ENCODE measurements at places on chromosomes 2 and 18. TPM values are rescaled to one million over a fixed set of nuclear protein-coding genes. Genes with fewer than 3 reads are reported as not detected.

DNA sequence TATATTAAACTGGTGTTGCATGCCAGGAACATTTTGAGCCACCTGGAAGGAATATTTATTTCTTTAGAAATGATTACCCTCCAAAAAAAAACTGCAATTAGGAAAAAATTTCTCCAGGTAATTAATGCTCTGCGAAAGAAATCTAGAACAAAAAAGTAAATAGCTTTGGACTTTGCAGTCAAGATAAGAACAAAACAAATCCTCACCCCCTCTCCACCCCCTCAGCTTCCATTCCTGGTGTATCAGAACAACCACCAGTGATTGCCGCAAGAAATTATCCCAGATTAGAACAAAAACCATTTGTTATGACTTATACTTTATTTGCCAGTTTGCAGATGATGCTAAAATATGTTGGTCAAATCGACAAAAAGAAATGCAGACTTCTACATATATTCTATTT lies 17.0 kb upstream of the TCF7L1 start:
- no peak overlapping the region for H3K27ac ChIP-seq
- H3K4me3 ChIP-seq: no peak overlapping the region
- DNase-seq: no peak
- H3K4me1 ChIP-seq: no peaks in the 10 kb centered on the region
- no peaks in the 10 kb centered on the region for H3K27me3 ChIP-seq

DNA sequence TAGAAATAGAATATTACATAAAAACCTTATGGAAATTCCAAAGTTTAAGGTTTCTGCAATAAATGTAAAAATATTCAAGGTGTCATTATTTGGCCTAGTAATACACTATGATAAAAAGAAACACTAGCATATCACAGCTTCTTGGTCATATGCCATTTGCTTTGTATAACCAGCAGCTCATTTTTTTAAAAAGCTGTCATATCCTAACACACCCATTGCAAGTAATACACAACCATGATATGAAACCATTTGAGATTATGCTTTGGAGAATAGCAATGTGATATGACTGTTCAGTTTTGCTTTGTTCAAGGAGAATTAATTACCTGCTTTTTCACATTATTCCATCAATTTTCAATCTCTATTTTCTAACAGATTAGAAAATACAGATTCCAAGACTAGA lies 149.0 kb downstream of the IKZF2 start:
- no peak overlapping the region for H3K27ac ChIP-seq
- peaks cover 8% of the 10 kb centered on the region for H3K36me3 ChIP-seq
- no peaks in the 10 kb centered on the region for H3K27me3 ChIP-seq
- DNase-seq: no peak

DNA sequence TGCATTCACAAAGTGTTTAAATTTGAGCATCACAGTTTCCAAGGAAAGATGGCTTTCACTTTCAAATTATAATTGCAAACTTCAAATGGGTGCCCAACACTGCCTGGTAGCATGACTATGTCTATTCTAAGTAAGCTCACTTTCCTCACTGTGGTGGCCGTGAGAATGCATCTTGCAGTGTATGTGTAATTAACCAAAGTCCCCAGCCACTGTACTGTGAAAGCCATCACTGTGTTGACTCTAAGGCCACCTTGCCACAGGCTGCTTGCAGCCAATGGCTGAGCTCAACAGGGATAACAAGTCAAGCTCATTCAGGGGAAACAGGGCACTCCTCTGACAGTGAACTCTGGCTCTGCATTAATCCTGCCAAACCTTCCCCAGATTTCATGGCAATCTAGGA lies 43.3 kb upstream of the LGALSL start:
- no peak overlapping the region for H3K27ac ChIP-seq
- H3K4me1 ChIP-seq: no peaks in the 10 kb centered on the region

- no peaks in the 10 kb centered on the region for H3K27me3 ChIP-seq
- no peaks in the 10 kb centered on the region for H3K36me3 ChIP-seq
- H3K27ac ChIP-seq: no peak overlapping the region
- no peak overlapping the region for H3K4me3 ChIP-seq
- DNase-seq: no peak
These were observed 64.1 kb downstream of the ZCCHC2 start for GRCh38 chr18:62586781-62587487.

DNA sequence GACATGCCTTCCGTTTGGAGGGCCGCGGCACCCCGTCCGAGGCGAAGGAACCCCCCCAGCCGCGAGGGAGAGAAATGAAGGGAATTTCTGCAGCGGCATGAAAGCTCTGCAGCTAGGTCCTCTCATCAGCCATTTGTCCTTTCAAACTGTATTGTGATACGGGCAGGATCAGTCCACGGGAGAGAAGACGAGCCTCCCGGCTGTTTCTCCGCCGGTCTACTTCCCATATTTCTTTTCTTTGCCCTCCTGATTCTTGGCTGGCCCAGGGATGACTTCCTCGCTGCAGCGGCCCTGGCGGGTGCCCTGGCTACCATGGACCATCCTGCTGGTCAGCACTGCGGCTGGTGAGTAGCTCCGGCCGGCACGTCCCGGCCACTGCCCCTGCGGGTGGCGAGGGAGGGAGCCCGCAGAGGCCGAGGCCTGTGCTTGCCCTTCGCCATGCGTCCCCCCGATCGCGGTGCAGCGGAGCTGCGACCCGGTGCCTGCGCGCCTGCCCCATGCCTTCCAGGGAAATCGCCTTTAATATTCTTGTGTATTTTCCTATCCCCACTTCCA lies 1.2 kb downstream of the BMPR2 start:
- peak overlapping the region; percentile 98 for H3K4me3 ChIP-seq
- H3K27me3 ChIP-seq: no peaks in the 10 kb centered on the region
- no peaks in the 10 kb centered on the region for H3K4me1 ChIP-seq
- H3K27ac ChIP-seq: peak overlapping the region; percentile 98

GRCh38 chr2:129242269-129242668 lies 737.2 kb upstream of the RAB6C start:
- H3K4me3 ChIP-seq: no peak overlapping the region
- H3K4me1 ChIP-seq: no peaks in the 10 kb centered on the region
- no peak for DNase-seq
- no peaks in the 10 kb centered on the region for H3K36me3 ChIP-seq
- H3K27ac ChIP-seq: no peak overlapping the region
- no peaks in the 10 kb centered on the region for H3K27me3 ChIP-seq

DNA sequence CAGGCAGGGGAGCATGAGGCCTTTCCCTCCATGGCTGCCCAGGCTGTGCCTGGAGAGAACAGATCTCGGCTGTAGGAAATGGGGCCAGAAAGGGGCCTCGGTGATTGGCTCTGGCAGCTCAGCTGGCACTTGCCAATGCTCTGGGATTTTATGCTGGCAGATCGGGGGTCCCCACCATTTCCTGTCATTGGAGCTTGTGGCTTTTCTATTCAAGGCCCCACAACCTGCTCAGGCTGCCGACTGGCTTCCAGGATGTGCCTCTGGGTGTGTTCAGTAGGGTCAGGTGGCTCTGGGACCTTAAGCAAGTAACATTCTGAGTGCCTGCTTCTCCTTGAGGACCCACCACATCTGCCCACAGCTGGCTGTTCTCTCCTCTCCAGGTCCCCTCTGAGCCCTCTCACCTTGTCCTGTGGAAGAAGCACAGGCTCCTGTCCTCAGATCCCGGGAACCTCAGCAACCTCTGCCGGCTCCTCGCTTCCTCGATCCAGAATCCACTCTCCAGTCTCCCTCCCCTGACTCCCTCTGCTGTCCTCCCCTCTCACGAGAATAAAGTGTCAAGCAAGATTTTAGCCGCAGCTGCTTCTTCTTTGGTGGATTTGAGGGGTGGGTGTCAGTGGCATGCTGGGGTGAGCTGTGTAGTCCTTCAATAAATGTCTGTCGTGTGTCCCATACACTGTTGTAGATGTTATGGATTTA lies 4.2 kb downstream of the GNLY start:
- H3K36me3 ChIP-seq: no peaks in the 10 kb centered on the region
- H3K27me3 ChIP-seq: no peaks in the 10 kb centered on the region
- H3K4me3 ChIP-seq: no peak overlapping the region
- no peak for DNase-seq
- H3K4me1 ChIP-seq: no peaks in the 10 kb centered on the region

DNA sequence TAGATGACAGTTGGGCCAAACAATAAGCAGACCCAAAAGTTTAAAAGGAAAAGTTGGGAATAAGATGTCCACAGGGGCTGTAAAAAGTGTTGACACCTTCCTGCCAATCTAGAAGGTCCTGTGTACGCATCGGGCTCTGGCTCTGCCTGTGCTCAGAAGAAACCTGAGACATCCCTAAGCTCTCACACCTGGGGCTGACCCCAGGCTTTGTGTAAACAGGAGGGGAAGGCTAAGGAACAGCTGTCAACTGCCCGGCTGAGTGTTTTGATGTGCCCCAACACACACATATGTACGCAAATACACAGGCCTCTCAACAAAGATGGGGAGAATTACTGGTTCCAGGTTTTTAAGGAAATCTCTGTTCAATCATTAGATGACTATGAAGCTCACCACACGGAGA lies 59.5 kb downstream of the TMEM131 start:
- DNase-seq: no peak
- H3K4me1 ChIP-seq: peaks cover 24% of the 10 kb centered on the region
- no peak overlapping the region for H3K27ac ChIP-seq
- no peaks in the 10 kb centered on the region for H3K27me3 ChIP-seq
- H3K36me3 ChIP-seq: no peaks in the 10 kb centered on the region
- no peak overlapping the region for H3K4me3 ChIP-seq

DNA sequence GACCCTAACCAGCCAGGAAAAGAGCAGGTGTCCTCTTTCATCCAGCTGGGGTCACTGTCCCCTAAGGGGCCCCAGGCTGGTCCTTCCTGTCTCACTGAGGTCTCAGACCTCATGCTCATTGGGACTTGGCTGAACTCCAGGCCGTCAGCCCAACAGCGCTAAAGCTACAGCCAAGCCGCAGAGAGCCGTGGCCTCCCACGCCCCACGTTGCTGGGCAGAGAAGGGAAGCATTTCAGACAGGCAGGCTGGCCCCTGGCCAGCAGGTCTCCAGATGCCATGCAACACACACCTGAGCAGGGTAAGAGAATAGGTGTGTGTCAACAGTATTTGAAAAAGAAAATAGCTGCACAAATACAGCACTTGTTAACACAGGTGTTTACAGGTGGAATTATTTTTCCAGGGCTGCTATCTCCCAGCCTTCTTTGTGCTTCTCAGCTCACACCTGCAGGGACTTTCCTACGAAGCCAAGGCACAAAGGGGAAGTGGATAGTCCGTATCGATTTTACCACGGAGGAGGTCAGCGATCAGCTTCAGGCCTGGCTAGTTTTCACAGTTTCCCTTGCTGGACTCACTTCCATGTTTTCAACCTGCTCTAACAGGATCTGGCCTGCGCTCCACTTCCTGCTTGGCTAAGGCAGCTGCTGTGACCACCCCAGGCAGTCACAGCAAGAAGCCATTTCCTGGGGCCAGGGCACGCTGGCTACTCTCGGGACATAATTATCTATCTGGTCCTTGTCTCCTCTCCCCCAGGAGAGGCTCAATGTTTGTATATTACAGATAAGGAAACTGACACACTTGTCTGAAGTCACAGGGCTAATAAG lies 156.1 kb upstream of the ID2 start:
- H3K4me1 ChIP-seq: no peaks in the 10 kb centered on the region
- no peak overlapping the region for H3K27ac ChIP-seq
- H3K4me3 ChIP-seq: no peak overlapping the region
- H3K36me3 ChIP-seq: no peaks in the 10 kb centered on the region
- DNase-seq: peak; percentile 45
- H3K27me3 ChIP-seq: no peaks in the 10 kb centered on the region

SERPINB13 gene
- not detected for total RNA-seq

SPATA3 gene
- not detected for total RNA-seq
